ENCODE measurements at places on chromosomes 6 and 20.

DNA sequence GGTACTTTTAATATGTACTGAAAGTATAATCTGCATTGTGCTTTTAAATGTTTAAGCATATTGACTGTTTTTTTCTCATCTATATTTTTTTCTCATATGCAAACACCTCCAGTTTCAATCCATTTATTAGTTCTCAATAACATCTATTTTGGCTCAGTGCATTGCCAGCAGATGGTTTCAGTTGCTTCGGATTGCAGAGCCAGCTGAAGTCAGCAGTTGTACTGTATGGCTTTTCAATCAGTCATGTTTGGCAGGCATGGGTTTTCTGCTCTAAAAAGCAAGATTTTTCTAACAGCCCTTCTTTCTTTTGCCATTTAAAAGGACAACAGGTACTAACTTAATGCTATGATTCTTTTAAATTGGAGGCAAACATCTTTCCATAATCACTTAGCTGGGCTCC, 121.2 kb downstream of the CD109 start:
- no peak for DNase-seq

DNA sequence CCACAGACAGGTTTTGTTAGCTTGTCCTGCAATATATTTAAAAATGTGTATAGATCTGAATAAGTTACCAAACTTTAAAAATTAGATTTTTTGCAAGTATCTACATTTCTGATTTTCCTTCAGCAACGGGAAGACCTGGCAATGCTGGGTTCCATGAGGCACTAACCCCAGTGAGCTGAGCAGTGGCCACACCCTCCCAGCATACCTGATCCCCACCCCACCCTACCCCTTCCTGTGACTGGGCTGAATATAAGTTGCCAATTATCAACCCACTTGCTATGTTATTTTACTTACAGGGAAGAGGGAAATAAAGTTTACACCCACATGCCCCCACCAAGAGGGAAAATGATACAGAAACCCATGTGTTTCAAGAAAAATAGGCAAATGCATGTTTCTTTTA, 70.3 kb upstream of the RALGAPA2 start:
- DNase-seq: no peak

DNA sequence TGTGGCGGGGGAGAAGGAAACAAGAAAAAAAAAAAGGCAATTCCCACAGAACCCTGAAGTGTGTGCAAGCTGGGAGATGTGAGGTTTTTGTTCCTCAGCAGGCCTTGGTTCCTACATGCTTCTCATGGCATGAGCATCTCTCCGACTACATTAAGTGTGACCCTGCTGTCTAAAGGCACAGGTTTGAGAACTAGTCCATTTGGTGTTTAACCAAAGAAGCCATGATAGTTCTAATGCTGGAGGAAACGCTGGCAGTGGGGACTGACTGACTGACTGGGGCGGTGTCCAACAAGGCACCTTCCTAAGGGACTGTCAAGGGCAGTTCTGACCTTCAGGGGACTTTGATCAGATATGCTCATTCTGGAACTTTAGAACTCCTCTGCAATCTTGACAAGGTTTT, 3.8 kb downstream of the TXNDC5 start:
- DNase-seq: no peak

GRCh38 chr20:44688053-44688625, 27.0 kb upstream of the CCN5 start:
- DNase-seq: no peak

DNA sequence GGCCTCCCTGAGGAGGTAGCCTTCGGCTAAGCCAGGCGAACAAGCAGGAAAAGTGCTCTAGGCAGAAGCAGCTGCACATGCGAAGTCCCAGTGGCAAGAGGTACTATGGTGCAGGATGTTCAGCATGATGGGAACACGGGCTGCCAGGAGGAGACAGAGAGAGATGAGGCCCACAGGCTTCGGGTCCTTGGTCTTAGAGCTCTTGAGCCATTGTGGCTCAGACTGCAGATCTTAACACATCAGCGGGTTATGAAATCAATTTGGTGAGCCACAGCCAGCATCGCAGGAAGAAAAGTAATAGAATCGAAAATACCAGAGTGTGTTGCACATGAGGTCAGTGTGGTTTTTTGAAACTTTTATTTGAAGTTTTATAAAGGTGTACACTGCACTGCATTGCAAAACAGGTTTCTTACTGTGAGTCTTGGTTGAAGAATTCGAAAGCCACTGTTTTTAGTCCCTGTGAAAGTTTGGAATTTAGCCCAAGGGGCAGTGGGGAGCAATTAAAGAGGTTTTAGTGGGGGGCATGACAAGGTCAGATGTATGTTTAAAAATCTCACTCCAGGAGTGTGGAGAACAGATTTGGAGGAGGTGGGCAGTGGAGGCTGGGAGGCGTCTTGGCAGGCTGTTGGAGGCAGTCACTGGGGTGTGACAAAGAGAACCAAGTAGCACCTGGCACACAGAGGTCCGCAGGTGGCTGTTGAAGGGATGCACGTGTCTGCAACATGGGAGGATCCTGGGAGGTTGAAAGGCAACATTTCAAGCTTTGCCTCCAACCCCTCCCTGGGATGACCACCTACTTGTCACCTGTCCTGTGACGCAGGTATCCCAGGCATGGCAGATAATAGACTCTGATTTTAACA, 69.3 kb downstream of the EYA2 start:
- peak; percentile 44 for DNase-seq

DNA sequence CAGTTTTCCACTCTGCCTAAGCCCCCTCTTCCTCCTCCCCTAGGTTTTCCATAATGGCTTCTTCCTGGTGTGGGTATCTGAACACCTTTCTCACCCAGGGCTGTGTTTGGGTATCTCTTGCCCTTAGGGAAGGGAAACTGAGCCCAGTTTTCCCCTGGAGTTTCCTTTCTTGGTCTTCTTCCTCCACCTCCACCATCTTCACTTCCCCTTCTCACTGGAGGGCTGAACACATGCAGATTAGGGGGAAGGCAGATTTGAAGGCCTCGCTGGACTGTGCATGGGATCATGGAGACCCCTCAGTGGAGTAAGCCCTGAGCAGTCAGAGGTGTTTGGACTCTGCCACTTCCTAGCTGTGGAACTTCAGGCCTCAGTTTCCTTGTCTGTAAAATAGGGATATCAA, 27.8 kb downstream of the FOXP4 start:
- no peak for DNase-seq

DNA sequence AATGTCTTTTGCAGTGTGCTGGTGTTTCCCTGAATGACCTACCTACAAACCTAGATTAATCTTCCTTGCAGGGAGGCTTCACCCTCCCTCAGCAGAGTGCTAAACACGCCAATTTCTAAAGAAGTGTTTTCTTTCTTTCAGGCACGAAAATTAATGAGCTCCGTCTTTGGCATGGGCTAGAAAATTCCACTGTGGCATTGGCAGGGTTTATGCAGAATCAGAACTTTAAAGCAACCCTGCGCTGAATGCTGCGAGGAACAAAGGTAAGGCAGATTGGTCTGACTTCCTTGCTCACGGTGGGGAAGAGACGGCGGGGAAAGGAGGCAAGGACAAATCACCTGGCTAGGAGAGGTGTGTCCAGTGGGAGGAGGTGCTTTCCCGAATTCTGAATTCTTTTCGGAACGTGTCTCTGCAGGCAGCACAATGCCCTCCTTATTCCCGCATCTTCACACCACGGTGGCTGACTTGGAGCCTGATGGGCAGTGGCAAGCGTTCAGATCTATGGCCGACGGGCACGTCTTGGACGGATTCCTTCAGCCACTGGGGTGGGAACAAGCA, 6.2 kb upstream of the BANF2 start:
- peak; percentile 39 for DNase-seq

DNA sequence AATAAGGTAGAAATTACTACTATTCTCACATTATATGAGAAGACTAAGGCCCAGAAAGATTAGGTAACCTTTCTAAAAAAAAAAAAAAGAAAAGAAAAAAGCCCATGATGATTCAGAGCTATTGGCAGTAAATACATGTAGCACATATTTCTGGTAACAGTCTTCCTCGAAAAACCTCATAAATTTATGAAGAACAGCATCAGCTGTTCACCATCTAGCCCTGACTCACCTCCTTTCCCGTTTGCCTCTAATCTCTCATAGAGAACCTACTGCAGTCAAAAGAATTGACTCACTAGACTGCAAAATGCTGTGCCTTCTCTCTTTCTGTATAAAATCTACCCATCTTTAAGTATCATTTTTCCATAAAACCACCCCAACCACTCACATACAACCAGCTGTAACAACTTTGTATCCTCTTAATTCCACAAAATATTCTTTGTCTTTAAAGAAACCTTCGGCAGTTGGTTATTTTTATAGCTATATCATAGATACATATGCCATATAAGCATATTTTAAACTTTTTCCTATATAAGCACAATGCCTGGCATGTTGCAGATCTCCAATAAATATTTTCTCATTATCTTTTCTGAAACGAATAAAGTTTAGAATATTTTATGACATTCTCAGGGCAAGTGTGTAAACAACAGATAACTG, 152.7 kb upstream of the ENPP5 start:
- peak; percentile 55 for DNase-seq

GRCh38 chr6:80331974-80332373, 225.5 kb downstream of the BCKDHB start:
- DNase-seq: no peak

GRCh38 chr20:63645218-63645617, 8.0 kb downstream of the STMN3 start:
- no peak for DNase-seq

DNA sequence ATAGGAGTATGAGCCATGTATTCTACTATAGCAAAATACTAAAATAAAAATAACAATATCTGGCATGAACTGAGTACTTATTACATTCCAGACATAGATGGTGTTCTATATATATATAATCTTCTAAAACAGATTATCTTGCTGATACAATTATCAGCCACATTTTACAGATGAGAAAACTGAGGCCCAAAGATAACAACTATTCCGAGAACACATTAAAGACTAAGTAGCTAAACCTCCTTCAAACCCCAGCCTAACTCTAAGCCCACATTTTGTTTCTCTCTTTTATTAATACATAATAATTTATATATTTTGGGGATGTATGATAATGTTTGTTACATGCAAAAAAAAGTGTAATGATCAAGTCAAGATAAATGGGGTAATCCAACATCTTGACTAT, 98.7 kb upstream of the RUNX2 start:
- no peak for DNase-seq

DNA sequence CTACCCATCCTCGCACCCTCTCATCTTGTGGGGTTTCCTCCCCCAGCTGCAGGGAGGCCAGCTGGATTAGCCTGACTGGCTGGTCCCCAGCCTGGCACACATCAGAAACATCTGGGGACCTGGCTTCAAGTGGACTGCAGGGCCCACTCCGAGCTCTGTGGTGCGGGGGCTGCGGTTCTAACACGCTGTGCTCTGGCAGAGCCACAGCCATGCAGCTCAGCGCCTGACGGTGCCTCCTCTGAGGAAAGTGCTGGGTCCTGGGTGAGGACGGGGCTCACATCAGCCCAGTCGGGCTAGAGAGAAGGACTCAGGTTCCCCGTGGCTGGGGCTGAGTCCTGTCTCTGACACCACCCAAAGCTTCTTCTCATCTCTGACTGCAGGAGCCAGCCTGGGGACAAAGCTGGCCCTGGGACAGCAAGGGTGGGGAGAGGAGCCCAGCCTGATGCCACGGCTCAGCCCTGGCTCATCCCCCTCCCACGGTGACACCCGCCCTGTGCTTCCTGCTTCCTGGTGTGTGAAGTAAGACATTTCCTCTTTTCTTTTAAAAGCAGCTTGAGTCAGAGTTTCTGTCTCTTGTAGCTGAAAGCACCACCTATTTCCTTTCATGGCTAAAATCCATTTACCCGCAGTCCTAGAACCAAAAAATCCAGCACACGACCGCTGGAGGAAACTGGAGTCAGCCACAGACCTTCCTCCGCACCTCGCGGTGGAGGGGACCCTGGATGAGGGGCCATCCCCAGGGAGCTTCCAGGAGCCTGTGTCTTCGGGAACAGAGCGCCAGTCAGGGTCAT, 127.4 kb upstream of the AFDN start:
- DNase-seq: peak; percentile 26

DNA sequence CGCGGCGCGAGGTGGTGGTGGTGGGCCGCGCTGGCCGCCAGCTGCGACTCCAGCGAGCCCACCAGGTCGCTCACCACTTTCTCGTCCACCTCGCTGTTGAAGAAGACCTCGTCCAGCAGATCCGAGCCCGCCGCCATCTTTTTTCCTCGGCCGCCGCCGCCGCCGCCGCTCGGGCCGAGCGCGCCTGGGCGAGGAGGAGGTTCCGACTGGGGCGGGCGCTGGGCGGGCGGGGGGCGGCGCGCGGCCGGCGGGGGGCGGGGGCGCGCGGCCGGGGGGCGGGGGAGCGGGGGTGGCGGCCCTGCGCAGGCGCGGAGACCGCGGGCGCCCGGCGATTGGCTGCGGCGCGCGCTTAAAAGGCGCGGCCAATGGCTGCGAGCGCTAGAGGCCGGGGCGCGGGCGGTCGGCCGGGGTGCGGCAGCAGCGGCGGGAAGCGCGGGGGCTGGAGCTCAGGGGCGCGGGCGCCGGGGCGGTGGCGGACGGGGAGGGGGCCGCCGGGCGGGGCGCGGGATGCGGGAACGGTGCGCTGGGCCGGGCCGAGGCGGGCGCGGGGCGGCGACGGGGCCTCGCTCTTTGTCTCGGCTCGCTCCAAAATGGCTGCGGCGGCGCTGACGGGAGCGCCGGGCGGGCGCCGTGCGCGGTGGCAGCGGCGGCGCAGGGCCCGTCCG, at the start of gene TAF4:
Gene TAF4 (minus strand): TSS at position 208 of the 665 bp plus-strand sequence. CDS start 71 bp downstream, at position 137.
- DNase-seq: peak; percentile 100

DNA sequence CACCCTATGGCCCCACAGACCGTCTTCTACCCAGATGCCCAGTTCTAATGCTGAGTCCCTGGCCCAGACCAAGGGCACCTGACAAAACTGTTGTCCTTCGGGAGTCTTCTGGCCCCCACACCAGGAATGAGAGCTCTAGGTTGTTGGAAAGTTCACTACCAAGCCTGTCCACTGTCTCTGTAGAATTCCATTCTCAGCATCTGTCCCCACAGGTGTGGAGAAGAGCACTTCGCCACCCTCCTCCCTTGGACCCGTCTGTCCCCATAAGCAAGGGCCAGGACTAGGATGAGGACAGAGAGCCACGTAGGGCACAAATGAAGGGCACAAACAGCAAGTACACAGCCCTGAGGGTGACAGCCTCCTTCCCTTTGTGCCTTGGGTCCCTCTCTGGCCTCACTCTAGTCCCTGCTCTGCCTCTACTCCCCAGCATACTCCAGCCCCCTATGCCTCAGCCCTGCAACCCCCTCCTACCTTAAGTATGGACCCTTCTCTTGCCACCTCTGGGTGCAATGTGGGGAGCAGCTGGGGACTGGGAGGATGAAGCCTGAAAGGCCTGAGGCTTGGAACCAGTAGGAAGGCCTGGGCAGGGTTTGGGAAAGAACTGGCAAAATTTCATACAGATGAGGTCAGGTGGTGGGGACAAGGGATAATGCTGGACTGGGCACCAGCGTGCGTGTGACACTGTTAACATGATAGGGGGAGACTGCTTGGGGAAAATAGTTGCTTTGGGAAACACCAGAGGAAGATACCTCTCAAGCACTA, 4.3 kb downstream of the LZTS3 start:
- DNase-seq: no peak
